Ecto neural progenitor cell (in vitro differentiated cells): ENCODE measurements at places on chromosomes 7 and 10.

- DNase-seq: no peak
Measured at GRCh38 chr7:70595370-70595754, 536.6 kb upstream of the GALNT17 start.

GRCh38 chr10:117530791-117531190, 11.8 kb upstream of the EMX2 start:
- no peak for DNase-seq

DNA sequence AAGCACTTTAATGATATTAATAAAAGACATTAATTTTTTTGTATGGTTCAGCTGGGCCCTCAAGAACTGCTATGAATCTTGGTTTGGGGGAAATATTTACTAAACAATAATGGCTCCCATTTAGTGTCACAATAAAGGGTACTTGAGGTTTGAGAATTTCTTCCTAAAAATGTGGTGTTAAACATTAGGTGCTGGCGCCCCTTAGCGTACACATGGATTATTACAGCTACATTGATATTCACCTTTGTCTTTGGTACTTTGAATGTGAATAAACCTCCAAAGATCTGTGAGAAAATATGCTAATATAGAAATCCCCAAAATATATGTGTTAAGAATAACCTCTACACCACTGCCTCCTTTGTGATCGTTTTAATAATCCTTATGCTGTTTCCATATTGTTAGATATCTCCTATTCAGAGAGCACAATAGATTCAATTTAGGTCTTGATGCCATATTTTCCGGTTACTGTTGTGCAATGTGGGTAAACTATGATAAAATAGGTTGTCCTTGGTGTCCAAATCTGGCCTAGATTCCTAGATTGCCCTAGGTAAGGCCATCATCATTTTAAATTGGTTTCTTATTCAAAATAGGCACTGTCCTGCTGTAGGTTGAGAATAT, 161.8 kb upstream of the CACNA2D1 start:
- no peak for DNase-seq

DNA sequence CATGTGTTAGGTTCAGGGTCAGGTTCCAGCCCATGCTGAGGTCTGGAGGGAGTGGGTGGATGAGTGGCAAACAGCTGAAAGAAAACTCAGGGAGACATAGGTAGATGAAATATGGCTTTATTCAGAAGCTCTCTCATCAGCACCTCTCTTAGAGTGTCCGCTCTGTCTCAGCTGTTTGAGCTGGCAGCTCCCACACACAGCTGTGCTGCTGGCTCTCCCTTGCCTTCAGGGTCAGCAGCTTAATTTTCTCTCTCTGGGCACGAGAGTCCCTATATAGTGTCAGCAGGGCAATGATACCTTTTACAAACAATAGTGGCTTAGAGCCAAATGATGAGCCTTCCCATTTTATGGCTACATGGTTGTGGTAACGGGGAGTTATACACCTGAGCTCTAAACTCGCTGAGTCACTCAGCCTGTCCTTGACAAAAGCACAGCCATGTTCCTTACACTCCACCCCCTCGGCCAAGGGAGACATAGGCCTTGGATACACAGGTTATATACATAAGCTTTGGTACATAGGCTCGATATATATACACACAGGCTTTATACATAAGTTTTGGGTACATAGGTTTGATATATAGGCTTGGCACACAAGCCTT, 10.4 kb downstream of the RNF133 start:
- no peak for DNase-seq

DNA sequence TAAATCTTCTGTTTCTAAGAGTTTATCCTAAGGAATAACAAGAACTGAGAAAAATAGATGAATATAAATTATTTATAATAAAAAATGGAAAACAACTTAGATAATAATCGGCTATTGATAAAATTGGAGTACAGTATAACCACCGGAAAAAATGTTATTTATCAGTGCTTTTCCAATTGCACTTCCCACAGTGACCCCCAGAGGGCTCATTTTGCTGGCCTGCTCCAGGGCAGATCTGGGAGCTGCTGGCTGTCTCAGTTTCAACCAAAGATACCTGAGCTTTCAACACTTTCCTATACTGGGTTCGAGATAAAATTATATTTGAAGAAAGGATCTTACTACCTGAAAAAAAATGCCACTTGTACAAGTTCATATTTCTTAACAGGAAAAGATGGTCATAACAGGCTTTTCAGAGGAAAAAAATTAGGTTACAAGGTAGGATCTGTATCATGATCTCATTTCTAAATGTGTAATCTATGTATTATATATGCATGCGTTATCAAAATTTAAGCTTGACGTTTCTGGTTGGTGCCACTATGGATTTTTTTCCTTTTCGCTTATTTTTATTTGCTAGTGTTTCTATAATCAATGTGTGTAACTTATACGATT, 165.7 kb downstream of the NPSR1 start:
- DNase-seq: peak; percentile 66

- DNase-seq: no peak
Measured at GRCh38 chr10:35135861-35136260, 9.2 kb downstream of the CREM start.

DNA sequence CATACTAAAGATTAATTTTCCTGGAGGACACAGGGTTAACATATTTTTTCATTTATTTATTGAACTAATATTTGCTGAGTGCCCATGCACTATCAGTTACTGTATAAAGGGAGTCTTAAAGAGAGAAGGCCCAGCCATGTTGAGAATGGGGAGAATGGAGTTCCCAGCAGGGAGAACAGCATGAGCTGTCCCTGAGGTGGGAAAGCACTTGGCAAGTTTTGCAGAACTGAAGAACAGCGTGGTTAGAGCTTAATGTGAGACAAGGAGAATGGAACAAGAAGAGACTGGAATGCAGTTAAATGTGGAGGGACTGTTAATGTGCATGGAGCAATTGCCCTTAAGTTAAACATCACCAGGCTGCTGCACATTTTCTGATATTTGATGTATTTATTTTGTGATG, 435.4 kb downstream of the SUGCT start:
- DNase-seq: no peak

DNA sequence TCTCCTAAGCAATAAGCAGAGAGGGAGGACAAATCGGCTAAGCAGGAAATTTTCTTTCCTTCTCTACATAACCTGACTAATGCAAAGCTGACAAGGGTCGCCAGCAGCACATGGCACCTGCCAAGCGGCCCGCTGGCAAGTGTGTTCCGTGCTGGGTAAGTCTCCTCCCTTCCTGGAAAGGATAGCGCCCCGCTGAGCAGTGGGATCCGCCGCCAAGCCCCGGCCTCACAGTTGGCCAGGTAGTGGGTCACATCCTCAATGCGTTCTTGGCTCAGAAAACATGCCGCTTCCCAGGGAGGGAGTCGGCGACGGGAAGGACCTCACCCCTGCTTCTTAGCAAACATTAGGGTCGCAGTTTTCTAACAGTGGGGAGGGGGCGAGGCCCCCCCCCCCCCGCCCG, 488.9 kb upstream of the NUPR2 start:
- no peak for DNase-seq

- DNase-seq: no peak
Measured at GRCh38 chr10:22643775-22644174, 70.6 kb downstream of the PIP4K2A start.

GRCh38 chr7:130419658-130420057, 21.2 kb downstream of the CEP41 start:
- no peak for DNase-seq

- no peak for DNase-seq
Measured at GRCh38 chr7:66641526-66641871, 12.8 kb downstream of the KCTD7 start.

DNA sequence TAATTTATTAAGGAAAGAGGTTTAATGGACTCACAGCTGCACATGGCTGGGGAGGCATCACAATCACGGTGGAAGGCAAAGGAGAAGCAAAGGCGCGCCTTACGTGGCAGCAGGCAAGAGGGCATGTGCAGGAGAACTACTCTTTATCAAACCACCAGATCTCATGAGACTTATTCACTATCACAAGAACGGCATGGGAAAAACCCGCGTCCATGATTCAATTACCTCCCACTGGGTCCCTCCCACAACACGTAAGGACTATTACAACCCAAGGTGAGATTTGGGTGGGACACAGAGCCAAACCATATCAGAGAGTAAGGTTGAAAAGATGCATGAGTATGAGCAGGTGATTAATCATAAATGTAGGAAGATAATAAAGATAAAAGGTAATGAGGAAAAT, 3.2 kb upstream of the JCAD start:
- no peak for DNase-seq

- no peak for DNase-seq
Measured at GRCh38 chr7:30594048-30594539, 584 bp upstream of the GARS1 start.

GRCh38 chr7:96710544-96710943, 898 bp upstream of the SEM1 start:
- DNase-seq: no peak

DNA sequence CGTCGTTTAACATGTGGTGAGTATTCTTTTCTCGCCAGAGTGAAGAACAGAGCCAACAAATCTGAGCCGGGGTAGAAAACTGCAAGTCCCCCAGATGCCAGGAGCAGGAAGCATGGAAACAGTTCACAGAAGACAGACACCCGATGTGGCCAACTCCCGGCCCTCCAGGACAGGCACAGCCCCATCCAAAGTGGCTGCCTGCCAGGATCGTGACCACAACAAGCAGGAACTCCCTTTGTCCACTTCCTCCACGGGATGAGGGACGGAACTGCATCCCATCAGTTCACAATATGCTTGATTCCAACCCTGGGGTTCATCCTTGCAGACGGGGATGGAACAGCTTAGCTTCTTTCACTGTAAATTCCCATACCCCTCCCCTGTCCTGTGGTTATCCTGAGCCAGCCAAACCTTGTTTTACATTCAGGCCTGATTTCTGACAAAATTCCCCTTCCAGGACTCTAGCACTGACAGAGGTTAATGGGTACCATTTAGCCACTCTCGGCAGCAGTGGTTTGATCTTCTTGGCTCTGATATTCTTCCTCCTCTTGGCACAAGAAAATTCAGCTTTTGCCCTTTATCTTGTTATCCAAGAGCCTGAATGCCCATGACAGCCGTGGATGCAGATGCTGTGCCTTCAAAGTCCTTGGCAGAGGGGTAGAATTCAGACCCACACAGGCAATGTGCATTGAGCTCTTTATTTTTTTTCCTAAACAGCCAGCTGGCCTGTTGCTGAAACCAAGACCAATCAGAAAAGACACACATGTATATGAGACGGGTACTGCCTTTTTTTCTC, 105.5 kb upstream of the FAM204A start:
- no peak for DNase-seq

DNA sequence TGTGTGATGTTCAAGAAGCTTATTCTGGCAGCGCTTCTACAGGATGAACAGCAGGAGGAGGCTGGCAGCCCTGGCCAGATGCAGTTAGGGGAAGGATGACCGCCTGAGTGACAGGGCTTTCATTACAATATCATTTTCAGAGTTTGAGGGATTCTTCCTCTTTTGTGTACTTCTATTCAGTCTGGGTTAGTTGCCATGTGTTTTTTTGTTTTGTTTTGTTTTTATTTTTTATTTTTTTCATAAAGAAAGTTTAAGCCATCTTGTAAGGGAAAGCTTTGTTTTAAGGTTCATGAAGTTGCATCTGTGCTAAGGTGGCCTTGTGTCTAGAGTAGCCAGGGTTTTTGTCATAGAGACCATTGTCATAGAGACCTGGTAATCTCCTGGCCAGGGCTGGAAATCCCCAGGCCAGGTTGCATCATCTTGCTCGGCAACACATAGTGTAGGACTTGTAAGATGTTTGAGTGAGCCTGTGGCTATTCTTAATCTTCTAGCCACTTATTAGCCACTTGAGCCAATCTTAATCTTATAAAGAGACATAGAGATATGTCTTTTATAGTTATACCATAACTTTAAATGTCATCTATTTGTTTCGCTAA, 230.5 kb upstream of the TMEM229A start:
- DNase-seq: no peak

GRCh38 chr10:122286867-122287266, 15.8 kb downstream of the BTBD16 start:
- DNase-seq: no peak

DNA sequence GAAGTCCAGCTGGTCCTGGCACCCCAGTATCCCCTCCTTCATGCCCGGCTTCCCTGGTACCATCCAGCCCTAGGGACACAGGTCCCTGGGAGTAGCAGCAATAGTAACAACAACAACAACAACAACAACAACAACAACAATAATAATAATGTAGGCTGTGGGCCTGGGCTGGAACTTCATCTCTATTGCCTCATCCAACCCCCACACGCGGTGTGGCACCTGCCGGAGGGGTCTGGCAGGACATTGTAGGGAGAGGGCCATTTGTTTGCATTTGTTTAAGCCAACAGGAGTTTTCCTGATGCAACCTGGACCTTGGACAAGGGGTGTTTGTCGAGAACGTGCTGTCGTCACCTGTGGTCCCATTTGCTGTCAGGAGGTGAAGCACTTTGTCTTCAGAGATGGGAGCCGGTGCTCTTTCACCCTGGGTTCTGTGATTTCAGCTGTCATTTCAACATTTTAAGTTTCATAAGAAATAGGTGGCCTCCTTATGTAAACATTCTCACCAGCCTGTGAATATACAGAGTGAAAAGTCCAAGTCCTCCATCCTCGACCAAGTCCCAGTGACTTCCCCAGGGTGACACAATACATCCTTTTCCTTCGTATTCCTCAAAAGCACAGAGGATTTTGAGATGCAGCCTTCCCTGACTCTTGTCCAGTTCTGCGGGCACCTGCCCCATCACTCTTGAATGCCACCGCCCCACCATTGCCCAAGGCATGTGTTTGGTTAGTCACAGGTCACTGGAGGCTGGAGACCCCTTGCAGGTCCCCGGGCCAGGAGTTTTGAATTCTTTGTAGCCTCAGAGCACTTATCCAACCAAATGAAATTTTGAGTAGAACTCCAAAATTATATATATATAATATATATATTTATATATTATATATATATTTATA, 9.2 kb downstream of the LHPP start:
- DNase-seq: no peak

- no peak for DNase-seq
Measured at GRCh38 chr10:60189861-60190475, 199.7 kb downstream of the ANK3 start.

DNA sequence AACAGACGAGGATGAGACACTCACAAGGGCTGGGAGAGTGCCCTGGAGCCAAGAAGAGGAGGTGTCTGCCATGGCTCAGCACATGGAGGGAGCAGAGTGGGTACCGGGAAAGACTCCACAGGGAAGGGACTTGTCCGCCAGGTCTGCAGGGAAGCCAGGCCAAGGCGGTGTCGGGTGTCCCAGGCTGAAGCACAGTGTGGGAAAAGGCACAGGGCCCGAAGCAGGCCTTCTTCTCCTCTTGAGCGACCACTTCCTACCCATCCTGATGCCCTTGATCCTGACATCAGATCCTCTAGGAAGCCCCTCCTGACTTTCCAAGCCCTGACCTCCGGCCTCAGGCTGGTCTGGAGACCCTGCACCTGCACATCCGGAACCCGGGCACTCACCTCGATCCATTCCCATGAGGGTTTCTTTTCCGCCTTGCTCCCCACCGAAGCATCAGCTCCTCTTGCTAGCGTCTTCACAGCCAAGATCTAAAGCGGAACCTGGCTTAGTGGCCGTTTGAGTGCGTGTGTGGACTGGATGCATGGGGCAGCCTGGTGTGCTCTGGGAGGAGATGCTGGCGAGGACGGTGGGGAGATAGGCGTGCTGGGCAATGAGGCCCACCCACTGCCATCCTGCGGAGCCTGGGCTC, 8.5 kb downstream of the CALML3 start:
- DNase-seq: no peak
